Activated CD8-positive, alpha-beta memory T cell treated with anti-CD3 and anti-CD28 coated beads, Interleukin-2, amount 10 ng/mL, durations not matched to agents 7 days and 5 days (primary cell): ENCODE measurements at places on chromosomes 16 and 17. TPM values are rescaled to one million over a fixed set of nuclear protein-coding genes. Genes with fewer than 3 reads are reported as not detected.
A peak's percentile ranks its signal among the peaks of the same experiment; 100 is the strongest.

GRCh38 chr17:69170377-69170776 lies 28.7 kb upstream of the ABCA6 start:
- DNase-seq, result no peak

Gene SDK2
- total RNA-seq, result 3.7 TPM

DNA sequence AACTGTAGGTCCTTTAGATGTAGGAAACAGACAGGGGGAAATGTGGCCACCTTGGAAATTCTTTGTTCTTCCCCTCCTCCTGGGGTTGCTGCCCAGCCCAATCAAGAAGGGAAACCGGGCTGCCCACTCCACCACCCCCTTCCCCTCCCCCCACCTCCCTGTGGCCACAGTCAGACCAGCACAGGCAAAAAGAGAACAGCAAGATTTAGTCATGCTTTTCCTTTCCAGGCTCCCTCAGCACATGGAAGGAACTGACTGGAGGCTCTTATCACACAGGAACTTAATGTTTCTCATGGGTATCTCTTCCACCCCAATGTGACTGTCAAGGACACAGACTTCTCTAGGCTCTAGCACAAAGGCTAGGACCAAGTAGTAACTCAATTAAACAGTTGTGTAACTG lies 3.0 kb upstream of the CCL1 start:
- no peak for DNase-seq

- no peak for DNase-seq
Observed at GRCh38 chr17:80168371-80168770, 1.5 kb upstream of the CARD14 start.

GRCh38 chr17:34251186-34251585 lies 3.9 kb upstream of the CCL2 start:
- no peak for DNase-seq

Gene AANAT
- total RNA-seq, result not detected

DNA sequence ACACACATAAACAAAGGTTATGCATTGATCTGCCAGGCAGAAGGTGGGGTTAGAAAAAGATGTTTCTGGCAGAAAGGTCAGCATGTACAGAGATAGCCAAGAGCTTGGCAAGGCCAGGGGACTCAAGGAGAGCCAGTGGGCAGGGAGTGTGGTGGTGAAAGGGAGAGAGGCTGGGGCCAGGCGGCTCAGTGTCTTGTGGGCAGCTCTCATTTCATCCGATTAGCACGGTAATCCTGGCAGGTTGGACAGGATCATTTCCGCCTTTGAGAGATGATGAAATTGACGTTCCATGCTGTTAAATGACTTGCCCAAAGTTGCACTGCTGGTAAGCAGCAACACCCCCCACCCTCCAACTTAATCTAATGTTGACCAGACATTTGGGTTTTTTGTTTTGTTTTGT lies 3.6 kb downstream of the CHD9 start:
- DNase-seq, result no peak

Gene GNGT2
- total RNA-seq, result 45.3 TPM

Gene TMEM132E
- not detected for total RNA-seq

GRCh38 chr16:59252317-59252716 lies 518.2 kb upstream of the GOT2 start:
- no peak for DNase-seq

Gene MAP2K3
- total RNA-seq, result 65.5 TPM

Gene STRADA
- total RNA-seq, result 76.8 TPM

DNA sequence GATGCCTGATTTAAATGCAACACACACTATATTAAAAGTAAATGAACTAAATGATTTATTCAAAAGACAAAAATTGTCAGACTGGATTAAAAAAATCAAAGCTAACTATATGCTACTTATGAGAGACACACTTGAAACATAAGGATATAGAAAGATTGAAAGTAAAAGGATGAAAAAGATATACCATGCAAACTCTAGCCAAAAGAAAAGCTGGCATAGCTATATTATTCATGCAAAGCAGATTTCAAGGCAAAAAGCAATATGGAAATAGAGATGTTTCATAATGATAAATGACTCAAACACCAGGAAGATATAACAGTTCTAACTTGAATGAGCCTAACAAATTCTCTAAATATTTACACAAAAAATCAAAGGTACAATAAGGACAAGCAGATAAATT lies 149.2 kb downstream of the MYO1D start:
- no peak for DNase-seq

GRCh38 chr17:40072040-40072734 lies 9.4 kb downstream of the THRA start:
- no peak for DNase-seq

DNA sequence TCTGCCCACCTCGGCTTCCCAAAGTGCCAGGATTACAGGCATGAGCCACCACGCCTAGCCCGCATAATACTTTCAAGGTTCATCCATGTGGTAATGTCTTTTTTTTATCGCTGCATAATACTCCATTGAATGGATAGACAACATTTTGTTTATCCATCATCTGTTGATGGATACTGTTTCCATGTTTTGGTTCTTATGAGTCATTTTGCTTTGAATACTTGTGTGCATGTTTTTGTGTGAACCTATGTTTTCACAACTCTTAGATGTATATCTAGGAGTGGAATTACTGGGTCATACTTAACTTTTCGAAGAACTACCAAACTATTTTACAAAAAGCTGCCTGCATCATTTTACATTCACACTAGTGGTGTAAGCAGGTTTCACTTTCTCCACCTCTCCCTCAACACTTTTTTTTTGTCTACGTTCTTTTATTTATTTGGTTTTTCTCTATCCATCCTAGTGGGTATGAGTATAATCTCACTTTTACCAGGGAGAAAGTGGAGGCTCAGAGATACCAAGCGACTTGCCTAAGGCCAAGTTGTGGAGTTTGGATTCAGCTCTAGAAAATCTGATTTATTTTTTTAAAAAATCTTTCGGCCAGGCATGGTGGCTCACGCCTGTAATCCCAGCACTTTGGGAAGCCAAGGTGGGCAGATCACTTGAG lies 151.2 kb downstream of the CMIP start:
- DNase-seq, result no peak

DNA sequence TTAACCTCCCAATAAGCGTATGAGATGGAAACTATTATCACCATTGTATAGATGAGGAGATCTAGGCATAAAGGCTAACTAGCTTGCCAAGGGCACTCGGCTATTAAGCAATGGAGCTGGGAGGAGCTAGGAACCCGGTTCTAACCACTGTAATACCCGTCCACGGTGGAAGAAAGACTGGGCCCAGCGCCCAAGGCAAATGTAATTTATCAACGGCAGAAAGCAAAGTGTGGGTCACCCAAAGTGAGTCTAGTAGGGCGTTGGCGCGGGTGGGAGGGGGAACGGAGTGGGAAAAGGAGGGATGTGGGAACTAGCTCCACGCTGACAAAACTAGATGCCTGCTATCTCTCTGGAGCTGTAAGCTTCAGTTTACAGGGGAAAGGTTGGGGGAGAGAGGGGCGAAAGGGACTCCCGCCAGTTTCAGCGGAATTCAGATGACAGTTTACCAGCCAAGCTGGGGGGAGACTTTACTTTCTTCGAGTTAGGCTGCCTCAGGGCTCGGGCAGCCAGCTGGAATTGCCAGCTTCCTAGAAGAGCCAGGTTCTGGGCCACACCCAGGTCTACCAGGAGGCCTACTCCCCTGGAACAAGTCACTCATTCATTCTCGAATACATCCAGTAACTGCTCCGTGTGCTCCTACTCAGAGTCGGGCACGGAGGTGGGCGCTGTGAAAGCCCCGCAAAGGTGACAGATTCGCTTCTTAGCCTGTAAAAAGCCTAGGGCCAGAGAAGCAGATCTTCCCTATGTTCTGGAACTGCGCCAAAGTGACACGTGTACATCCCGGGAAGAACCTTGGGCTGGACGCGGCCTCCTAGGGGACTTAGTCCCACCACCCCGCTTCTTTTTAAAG lies 837 bp downstream of the LRRC59 start:
- peak; percentile 44 for DNase-seq

GRCh38 chr17:21131137-21131536 lies 4.4 kb downstream of the DHRS7B start:
- DNase-seq, result no peak

- DNase-seq, result no peak
Observed at GRCh38 chr17:50612281-50612680, 22.4 kb upstream of the ABCC3 start.

Gene TBC1D3E
- total RNA-seq, result not detected

- DNase-seq, result no peak
Observed at GRCh38 chr17:17028059-17028877, 14.0 kb upstream of the MPRIP start.

Gene TBC1D26
- not detected for total RNA-seq

Gene KRTAP4-1
- not detected for total RNA-seq

Gene PER1
- total RNA-seq, result 56.4 TPM

DNA sequence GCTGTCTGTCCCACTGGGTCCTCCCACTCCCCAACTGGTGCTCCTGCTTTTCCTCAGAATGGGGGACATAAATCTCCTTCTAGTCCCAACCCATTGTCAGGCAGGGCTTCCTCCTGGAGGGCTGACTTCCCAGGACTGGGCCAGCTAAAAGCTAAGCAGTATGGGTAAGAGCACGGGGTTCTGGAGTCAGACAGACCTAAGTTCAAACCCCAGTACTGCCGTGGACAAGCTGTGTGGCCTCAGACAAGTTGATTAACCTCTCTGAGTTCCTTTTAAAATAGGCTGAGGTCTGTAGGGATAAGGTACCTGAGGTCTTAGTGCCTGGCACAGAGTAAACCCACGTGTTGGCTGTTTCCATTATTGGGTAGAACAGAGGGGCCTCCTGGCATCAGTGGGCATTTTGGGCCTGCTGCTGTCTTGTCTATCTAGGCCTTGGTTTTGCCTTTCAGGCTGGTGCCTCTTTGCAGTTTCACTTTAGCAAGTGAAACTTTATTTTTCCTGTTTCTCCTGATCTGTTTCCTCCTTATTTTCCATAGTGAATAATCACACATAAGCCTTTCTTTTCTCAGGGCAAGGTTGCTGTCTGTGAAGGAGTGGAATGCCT lies 114.6 kb downstream of the PRKCB start:
- no peak for DNase-seq

Gene DNAI2
- 0.35 TPM for total RNA-seq

- DNase-seq, result no peak
Observed at GRCh38 chr17:19265755-19266154, 28.6 kb downstream of the EPN2 start.

DNA sequence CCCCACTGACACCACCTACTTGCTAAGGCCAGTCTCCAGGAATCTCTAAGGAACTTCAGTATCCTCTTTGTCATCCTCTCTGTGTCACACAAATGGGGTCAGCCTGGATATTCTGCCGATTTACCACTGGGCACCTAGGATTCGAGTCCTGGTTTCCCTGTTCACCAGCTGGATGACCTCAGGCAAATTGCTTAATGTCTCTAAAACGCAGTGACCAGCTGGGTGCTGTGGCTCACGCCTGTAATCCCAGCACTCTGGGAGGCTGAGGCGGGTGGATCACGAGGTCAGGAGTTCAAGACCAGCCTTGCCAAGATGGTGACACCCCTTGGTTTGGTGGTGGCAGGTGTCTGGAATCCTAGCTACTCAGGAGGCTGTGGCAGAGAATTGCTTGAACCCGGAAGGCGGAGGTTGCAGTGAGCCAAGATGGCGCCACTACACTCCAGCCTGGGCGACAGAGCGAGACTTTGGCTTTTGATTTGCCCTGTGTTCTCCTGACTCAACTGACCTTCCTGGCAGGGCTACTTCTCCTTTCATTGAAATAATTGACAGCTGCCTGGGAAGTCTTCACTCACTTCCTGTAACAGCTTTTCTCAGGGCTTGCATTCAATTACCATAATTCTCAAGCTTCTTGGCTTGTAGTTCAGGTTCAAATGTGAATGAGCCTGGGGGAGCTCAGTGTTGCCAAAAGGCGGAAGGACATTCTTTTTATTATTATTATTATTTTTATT lies 15.4 kb downstream of the SYCE1L start:
- no peak for DNase-seq

GRCh38 chr16:4519274-4520058 lies 19.1 kb downstream of the CDIP1 start:
- DNase-seq, result no peak

GRCh38 chr17:17694169-17695081 lies 13.2 kb downstream of the RAI1 start:
- DNase-seq, result peak; percentile 81

DNA sequence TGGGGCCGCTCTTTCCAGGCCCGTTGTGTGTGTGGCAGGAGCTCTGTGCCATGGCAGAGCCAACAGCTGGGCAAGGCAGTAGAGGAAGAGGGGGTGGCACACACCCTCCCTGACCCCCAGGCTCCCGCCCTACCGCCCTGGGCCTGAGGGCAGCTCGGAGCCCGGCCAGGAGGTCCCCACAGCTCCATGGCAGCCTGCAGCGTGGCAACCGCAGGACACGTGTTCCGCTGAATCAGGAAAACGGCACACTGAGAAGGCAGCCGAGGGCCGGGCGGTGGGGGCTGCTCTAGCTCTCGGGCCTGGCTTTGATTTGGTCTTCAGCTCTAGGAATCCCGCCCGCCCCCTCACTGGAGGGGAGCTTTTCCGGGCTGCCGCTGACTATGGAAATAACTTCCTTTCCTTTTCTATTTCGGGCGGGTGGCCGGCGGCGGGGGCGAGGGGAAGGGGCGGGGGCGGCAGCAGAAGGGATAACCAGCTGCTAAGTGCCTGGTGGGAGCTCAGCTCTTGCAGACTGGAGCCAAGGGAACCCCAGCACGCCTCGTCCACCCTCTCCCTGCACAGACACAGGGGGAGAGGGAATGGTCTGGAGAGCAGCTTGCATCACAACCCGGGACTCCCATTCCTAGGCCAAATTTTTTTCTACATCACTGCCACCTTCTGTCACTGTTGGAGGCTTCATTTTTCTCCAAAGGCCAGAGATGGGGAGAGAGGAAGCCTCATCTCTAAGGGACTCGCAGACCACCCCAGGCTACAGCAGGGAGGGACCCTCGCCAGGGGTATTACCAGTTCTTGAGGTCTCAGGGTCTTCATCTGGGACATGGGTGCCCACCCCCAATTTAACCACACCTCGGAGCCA lies 24.8 kb upstream of the MRPS23 start:
- no peak for DNase-seq

GRCh38 chr16:66610111-66610820 lies 5.8 kb downstream of the CMTM3 start:
- DNase-seq, result no peak

DNA sequence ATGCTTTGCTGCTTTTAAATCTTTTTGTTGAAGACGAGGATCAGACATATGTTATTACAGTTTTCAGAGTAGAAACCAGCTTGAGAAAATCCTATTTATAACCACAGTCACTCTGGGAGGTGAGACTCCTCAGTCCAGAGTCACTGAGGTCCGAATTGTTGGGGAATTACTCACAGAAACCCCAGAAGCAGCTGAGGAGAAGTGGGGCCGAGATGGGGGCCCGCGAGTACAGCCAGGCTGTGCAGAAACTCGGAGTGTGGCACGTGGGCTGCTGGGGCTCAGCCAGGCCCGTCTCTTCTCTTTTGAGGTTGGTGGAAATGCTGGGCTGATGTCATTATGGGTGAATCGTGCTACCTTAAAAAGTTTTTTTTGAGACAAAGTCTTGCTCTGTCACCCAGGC lies 14.4 kb upstream of the GNG13 start:
- no peak for DNase-seq

DNA sequence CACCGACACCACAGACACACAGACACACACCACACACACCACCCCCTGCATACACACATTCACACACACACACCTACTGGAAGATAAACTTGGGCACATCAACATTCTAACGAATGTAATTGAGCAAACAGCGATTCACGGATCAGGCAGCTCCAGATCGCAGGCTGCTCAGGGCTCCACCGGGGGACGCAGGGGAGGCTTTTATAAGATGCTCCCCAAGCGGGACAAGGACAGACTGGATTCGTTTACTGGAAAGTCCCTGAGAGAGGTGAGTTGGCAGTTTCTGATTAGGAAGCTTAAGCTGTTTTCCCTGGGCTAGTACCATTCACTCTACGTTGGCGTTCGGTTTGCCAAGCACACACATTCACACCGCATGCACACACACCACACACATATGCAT lies 281.3 kb downstream of the IRF8 start:
- DNase-seq, result no peak

Gene TOM1L1
- total RNA-seq, result 0.66 TPM

- no peak for DNase-seq
Observed at GRCh38 chr17:20944014-20944865, 98.6 kb downstream of the USP22 start.
